ENCODE measurements at places on chromosomes 1 and 21.

DNA sequence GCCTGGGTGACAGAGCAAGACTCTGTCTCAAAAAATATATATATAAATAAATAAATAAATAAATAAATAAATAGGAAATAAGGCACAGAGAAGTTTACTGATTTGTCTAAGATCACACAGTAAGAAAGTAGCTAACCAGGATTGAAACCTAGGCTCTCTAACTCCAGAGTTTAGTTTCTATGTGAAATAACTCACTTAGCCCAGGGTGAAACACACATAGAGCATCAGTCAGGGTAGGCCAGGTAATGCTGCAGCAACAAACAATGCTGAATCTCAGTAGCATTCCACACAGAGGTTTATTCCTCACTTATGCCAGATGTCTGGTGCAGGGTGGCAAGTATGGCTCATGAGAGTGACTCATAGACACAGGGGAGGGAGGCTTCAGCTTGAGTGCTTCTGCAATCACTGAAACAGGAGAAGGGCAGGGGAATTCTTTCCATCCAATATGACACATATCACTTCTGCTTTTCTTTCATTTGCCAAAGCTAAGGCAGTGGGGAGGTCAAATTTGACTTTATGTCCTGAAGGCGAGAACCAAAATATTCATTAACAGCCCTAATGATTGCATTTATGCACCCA is 37.1 kb upstream of the KANK4 start:
- DNase-seq, result no peak

GRCh38 chr21:14977814-14978213 is 87.0 kb downstream of the NRIP1 start:
- DNase-seq, result no peak

DNA sequence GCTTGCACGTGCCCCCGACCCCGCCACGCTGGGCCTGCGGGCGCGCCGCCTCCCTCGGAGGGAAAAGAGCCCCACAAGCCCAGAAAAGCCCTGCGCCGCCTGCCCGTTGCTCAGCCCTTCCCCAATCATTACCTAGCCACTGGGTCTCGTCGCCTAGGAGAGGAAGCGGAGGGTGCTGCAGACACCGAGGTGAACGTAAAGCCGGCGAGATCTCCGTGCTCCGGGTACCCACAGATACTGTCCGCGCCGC is at the start of gene ENO1:
Gene ENO1, minus strand, starts transcription at position 239 of the 250 bp plus-strand sequence. CDS start 3,778 bp downstream, outside the sequence.
- no peak for DNase-seq

- no peak for DNase-seq
Observed at GRCh38 chr1:204769997-204770396, 84.5 kb upstream of the LRRN2 start.

- no peak for DNase-seq
Observed at GRCh38 chr1:156412653-156413321, 43.8 kb downstream of the RHBG start.

DNA sequence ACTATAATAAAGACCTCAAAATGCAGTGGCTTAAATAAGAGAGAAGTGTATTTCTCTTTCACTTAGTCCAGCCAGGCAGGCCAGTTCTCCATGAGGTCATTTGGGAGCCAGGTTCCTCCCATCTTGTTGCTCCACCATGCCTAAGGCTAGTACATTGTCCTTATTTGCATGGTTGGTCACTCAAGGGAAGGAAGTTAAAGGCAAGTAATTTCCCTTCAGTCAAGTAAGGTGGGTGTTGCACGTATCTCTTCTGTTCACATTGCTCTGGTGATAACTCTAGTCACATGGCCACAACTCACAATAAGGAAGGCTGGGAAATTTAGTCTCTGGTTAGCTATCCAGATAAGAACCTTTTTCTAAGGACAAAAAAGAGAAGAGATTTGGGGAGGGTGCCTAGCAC is 27.2 kb upstream of the TADA1 start:
- DNase-seq, result no peak

GRCh38 chr1:33302325-33302724 is 18.6 kb downstream of the A3GALT2 start:
- no peak for DNase-seq

- no peak for DNase-seq
Observed at GRCh38 chr1:69090170-69090569, 477.6 kb upstream of the LRRC7 start.

DNA sequence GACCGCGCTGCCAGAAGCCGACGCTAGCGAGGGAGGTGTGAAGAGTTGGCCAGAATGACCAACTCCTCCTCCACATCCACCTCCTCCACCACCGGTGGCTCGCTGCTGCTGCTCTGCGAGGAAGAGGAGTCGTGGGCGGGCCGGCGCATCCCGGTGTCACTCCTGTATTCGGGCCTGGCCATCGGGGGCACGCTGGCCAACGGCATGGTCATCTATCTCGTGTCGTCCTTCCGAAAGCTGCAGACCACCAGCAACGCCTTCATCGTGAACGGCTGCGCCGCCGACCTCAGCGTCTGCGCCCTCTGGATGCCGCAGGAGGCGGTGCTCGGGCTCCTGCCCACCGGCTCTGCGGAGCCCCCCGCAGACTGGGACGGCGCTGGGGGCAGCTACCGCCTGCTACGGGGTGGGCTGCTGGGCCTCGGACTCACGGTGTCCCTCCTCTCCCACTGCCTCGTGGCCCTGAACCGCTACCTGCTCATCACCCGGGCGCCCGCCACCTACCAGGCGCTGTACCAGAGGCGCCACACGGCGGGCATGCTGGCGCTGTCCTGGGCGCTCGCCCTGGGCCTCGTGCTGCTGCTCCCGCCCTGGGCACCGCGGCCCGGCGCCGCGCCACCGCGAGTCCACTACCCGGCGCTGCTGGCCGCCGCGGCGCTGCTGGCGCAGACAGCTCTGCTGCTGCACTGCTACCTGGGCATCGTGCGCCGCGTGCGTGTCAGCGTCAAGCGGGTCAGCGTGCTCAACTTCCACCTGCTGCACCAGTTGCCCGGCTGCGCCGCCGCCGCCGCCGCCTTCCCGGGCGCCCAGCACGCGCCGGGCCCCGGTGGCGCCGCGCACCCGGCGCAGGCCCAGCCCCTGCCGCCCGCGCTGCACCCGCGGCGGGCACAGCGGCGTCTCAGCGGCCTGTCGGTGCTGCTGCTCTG is 1.2 kb downstream of the GPR88 start:
- no peak for DNase-seq

DNA sequence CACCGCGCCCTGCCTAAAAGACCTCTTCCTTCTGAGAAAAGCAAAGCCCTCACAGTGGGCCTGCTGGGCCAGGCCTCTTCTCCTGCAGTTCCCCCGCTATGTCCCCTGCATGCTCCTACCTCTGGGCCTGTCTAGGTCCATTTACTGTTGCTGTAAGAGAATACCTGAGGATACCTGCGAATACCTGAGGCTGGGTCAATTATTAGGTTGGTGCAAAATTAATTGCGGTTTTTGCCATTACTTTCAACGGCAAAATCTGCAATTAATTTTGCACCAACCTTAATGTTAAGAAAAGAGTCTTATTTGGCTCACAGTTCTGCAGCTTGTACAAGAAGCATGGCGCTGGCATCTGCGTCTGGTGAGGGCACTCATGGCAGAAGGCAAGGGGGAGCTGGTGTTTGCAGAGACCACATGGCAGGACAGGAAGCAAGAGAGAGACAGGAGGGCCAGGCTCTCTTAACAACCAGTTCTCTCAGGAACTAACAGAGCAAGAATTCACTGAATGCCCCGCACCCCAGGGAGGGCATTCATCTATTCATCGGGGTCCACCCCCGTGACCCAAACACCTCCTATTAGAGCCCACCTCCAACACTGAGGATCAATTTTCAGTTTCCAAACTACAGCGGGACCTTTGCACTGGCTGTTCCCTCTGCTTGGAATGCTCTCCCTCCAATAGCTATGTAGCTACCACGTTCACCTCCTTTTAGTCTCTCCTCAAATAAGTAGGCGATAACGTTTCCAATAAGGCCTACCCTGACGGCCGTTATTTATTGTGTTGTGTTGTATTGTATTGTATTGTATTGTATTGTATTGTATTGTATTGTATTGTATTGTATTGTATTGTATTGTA is 9.6 kb upstream of the UTS2 start:
- DNase-seq, result no peak

- no peak for DNase-seq
Observed at GRCh38 chr1:85607126-85607920, 26.8 kb downstream of the CCN1 start.

DNA sequence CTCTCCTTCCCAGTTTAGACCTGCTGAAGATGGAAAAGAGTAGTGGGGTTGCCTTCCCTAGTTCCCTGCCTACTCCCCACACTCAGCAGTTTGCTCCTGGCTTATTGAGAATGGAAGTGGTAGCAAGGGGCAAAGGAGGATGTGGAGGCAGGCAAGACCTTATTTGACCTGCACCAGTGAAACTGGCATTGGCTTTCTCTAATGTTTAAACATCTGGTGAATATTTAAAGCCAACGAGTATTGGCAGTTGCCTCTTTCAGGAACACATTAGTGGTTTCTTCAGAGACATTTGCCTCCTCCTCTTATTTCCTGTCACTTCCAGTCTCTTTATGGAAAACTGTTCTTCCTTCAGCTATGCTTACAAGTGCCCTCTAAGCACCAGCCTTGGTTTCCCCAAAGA is 62.4 kb upstream of the VAV3 start:
- DNase-seq, result peak; percentile 14

DNA sequence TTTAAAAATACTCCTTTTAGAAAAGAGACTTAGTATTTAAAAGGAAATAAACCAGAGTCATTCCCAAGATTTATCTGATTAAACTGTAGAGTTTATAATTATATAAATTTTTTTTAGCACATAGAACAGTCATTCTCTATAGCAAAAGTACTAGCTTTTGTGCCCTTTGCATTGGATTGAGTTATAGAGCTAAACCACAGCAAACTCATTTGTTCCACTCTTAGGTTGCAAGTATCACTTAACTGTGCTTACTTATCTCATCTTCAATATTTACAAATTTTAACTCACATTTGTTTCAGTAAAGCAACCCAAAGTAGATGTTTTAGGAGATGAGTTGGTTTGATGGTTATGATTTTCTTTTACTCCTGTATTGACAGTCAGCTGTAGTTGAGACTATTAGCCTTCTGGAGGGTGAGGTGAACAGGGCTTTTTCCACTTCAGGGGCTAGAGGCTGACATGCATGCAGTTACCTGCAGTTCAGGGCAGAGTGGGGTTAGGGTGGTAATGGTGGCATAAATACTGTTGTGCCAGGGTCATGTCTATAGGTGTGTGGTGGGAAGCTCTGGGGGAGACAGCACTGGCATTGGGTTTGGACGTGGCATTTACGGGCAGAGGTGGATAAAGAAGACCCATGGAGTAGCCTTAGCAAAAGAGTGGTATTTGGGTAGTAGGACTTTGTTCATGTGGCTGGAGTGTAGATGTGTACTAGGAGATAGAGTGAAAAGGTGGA is 42.1 kb downstream of the DYRK1A start:
- no peak for DNase-seq

DNA sequence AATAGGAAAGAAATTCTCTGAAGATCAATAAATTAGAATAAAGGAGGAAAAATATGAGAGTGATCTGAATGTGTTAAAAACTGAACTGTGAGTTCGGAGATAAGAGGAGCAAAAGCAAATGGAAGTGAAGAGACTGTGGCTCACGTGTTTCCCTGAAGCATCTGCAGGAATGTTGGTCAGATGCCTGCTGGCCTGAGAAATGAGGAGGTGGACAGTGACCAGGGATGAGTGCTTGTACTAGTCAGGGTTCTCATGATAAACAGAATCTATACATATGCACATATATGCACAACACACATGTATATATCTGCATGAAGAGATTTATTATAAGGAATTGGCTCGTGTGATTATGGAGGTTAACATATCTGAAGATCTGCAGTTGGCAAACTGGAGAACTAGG is 103.4 kb upstream of the TIAM1 start:
- no peak for DNase-seq

GRCh38 chr1:65044411-65044810 is 78.1 kb upstream of the JAK1 start:
- DNase-seq, result no peak

DNA sequence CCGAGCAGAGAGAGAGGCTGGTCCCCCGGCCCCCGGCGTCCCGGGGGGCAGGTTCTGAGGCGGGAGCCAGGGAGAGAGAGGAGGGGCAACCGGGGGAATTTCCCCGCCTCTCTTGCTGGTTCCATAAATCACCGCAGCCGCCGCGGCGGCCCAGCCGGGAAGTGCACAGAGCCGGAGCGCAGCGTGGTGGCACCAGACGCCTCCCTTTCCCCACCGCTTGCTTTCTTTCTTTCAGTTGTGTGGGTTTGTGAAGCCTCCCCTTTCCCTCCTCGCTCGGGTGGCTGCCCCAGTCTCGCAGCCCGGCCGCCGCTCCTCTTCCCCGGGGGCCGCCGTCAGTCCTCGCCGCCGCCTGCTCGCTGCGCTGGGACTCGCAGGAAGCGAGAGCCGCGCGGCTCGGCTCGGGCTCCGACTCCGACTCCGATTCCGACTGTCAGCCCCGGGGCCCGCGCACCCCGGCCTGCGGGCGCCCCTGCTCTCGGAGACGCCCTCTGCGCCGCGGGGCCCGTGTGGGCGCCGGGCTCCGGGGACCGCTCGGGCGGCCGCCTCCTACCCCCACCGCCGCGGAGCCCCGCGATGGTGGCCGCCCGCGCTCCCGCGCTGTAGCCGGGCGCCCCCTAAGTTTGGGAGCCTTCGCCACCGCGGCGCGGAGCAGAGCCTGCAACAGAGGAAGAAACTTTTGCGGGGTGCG is at the start of gene CACHD1:
Gene CACHD1, plus strand, starts transcription at position 153 of the 688 bp plus-strand sequence. CDS start 616 bp downstream, outside the sequence.
- peak; percentile 6 for DNase-seq

DNA sequence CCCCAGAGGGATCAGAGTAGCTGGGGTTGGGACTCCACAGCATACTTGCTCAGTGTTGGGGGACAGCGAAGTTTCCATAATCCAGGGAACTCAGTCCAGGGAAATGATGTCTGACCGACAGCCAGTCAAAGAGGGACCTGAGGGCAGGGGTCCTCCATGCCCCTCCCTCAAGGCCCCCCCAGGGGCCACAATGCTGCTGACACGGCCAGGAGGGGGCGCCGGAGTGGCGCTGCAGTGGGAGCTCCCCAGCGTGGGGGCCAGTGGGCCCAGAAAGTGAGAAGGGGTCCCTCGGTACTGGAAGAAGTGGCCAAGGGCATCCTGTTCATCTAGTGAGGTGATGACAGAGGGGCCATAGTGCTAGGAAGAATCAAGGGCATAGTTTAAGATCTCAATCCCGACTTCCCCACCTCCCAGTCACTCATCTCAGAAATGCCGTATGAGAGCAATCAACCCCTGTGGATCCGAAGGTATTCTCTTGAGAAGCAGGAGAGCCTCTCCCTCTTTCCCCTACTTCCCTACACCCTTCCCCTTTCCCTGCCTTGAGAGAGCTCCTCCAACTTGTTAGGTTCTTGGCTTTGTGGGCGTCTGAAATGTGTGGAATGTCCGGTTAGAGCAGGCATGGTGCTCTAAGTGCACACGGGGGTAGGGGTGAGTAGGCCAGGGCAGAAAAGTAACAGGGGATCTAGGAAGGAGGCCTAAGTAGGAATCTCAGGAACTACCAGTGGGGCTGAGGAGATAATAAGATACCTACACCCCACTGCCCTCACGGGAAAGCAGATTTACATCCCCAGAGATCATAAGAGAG is 4.1 kb downstream of the NUDT17 start:
- DNase-seq, result no peak

All from NCI-H446 treated with DMSO at 0.1 percent for 48 hours (cell line).